Stimulated activated memory B cell treated with anti-CD40 and anti-IgM and Interleukin-4, amounts not matched to agents 10 μg/mL and 1 μg/mL and 100 μg/mL, for 72 hours (primary cell): ENCODE measurements at places on chromosomes 3 and 15.

- peak; percentile 65 for ATAC-seq
These were observed 5.0 kb downstream of the FAM219B start for GRCh38 chr15:74901612-74902063.

GRCh38 chr15:42285034-42285433 lies 11.8 kb upstream of the TMEM87A start:
- no peak for ATAC-seq

- peak; percentile 72 for ATAC-seq
These were observed 6.7 kb downstream of the CCDC9B start for GRCh38 chr15:40333922-40334492.

GRCh38 chr15:88835646-88836045 lies 32.4 kb downstream of the ACAN start:
- ATAC-seq = no peak

- ATAC-seq = no peak
These were observed 138.2 kb downstream of the ATP10A start for GRCh38 chr15:25724899-25725298.

DNA sequence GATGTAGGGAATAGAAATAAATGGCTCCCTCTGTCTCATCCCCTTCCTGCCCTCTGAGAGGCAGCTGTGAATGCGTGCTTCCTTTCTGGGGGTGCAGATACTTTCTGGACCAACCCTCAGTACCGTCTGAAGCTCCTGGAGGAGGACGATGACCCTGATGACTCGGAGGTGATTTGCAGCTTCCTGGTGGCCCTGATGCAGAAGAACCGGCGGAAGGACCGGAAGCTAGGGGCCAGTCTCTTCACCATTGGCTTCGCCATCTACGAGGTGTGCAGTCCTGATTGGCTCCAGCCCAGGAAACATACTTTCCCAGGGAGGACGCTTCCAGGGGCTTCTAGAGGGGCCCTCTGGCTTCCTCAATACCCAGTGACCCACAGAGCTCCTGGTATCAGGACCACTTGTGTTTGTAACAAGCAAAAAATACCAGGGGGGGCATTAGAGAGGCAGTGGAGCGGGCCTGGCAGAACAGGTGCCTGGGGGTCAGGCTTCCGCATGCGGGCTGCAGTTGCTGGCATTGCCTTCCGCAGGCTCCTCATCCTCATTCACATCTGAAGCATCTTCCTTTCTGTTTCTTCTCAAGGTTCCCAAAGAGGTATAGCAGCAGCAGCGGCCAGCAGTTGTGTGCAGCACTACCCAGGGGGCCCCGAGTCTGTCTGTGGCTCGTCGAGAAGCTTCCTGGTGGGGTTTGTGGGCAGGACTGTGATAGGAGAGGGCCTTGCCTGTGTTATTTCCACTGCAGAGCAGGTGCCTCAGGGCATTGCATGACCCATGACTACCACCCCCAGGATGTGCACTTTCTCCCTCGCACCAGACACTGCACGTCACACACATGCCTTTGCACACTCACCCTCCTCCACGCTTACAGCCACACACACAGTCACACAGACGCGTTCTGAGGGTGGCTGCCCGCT lies 42.5 kb downstream of the CAPN3 start:
- no peak for ATAC-seq
